Non-pigmented ciliary epithelial cell (primary cell): ENCODE measurements at places on chromosomes 11 and 22.
A peak's percentile ranks its signal among the peaks of the same experiment; 100 is the strongest.

DNA sequence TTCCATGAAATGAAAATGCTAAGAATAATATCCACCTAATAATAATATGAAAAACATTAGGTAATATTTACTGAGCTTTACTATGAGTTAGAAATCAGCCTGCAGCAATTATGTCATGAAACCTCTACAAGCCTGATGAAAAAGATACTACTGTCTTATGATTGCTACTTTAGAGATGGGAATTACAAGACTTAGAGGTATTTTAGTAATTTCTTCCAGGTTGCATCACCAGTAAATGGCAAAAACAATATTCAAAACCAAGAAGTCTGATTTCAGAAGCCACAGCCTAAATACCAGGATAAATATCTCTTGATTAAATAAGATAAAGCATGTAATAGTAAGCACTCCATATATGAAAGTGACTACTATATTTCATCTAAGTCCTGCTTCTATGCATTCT is 13.8 kb downstream of the OR5B21 start:
- no peak for DNase-seq

- DNase-seq, result peak; percentile 11
These were observed 83.1 kb downstream of the OR5AK2 start for GRCh38 chr11:57071829-57072228.

GRCh38 chr11:128852327-128853023 is 14.6 kb downstream of the KCNJ1 start:
- no peak for DNase-seq

- DNase-seq, result no peak
These were observed 49.3 kb downstream of the LRFN4 start for GRCh38 chr11:66906061-66906733.

DNA sequence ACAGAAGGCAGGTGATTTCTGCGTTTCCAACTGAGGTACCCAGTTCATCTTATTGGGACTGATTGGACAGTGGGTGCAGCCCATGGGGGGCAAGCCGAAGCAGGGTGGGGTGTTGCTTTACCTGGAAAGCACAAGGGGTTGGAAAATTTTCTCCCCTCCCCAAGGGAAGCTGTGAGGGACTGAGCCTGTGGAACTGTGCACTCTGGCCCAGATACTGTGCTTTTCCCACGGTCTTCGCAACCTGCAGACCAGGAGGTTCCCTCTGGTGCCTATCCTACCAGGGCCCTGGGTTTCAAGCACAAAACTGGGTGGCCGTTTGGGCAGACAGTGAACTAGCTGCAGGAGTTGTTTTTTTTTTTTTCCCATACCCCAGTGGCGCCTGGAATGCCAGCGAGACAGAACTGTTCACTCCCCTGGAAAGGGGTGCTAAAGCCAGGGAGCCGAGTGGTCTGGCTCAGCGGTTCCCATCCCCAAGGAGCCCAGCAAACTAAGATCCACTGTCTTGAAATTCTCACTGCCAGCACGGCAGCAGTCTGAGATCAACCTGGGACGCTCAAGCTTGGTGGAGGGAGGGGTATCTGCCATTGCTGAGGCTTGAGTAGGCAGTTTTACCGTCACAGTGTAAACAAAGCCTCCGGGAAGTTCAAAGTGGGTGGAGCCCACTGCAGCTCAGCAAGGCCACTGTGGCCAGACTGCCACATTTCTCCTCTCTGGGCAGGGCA is 97.2 kb downstream of the JRKL start:
- DNase-seq, result peak; percentile 8

GRCh38 chr11:64057890-64058289 is 22.2 kb downstream of the FLRT1 start:
- no peak for DNase-seq

DNA sequence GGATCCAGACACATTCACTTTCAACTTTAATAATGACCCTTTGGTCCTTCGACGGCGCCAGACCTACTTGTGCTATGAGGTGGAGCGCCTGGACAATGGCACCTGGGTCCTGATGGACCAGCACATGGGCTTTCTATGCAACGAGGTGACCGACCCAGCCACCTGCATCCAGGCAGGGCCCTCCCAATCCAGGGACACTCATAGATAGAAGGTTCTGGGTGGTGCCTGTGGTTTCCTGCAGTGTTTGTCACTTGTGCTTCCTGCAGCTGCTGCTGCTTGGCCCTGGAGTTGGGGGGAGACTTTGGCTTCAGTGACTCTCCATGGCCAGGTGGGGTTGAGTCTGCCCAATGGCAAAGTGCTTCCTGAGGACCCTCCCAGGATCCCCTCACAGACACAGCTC is 7.3 kb downstream of the APOBEC3B start:
- no peak for DNase-seq

DNA sequence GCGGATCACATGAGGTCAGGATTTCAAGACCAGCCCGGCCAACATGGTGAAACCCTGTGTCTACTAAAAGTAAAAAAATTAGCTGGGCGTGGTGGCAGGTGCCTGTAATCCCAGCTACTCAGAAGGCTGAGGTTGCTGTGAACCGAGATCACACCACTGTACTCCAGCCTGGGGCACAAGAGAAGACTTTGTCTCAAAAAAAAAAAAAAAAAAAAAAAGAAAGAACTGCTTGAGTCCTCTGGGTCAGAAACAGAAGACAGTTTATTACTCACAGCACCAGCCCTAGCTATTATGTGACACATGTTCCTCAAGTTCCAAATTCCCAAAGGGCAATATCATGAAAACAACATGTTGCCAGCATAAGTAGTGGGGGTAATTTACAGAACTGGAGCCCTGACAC is 1014.1 kb upstream of the RAG2 start:
- no peak for DNase-seq

GRCh38 chr11:57982776-57983175 is 40.9 kb upstream of the OR9Q1 start:
- DNase-seq, result no peak

GRCh38 chr11:8068605-8069221 is 12.3 kb upstream of the TUB start:
- peak; percentile 75 for DNase-seq

GRCh38 chr11:3126901-3127691 is 38.0 kb downstream of the OSBPL5 start:
- no peak for DNase-seq

DNA sequence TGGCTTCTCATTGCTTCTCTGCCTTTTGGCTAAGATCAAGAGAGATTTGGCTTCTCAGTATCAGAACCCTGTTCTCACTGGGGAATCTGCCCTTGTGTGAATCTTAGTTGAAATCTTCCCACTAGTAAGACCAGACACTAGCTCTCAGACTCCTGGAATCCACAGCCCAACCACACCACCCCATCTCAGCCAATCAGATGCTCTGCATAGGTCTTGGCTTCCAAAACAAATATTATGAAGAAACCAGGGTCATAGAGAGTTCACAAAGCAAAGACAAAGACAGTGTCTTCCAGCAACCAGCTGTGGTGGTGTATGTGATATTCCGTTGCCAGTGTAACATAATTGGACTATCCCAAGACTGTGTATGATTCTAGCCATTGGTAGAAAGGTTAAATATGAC is 5.4 kb downstream of the OR8B12 start:
- DNase-seq, result peak; percentile 88

- DNase-seq, result no peak
These were observed 95.2 kb upstream of the ANO1 start for GRCh38 chr11:69982690-69983570.

DNA sequence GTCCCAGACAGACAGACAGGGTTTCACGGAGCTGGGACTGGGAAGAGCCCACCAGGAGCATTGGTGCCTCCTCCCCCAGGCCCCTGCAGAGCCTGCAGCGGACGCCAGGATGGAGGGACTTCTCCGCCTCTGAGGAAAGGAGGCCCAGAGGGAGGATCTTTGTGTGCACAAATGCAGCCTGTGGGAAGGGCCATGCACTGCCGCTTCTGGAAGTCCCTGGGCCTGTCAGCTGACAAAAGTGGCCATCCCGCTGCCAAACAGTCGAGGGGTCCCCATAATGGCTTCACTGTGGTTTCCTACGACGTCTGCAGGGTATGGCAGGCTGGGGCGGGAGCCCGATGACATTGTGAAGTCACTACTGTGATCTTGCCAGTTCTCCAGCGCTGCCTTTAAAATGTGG is 73.8 kb downstream of the TP53I11 start:
- DNase-seq, result no peak

GRCh38 chr11:58451585-58451984 is 9.5 kb upstream of the OR5B12 start:
- DNase-seq, result no peak

- DNase-seq, result no peak
These were observed 886 bp downstream of the PITPNM1 start for GRCh38 chr11:67504005-67504949.

- no peak for DNase-seq
These were observed 1.1 kb downstream of the UBASH3B start for GRCh38 chr11:122656631-122657101.

DNA sequence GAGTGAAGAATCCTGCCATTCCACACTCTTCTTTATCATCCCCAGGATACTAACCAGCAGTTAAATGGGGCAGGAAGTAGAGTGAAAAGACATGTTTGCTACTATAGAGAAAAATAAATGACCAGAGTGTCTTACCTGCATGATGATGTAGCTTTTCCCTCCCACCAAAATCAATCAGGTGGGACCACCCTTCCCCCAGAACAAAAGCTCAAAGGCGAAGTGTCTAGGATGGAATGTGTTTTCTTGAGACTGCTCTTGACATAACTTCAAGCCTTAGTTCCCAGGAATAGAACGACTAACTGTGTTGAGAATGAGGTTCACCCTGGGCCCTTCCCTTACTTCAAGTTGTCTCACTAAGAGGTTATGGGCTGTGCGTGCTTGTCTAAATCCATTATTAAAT is 339.2 kb upstream of the CCDC90B start:
- DNase-seq, result no peak

DNA sequence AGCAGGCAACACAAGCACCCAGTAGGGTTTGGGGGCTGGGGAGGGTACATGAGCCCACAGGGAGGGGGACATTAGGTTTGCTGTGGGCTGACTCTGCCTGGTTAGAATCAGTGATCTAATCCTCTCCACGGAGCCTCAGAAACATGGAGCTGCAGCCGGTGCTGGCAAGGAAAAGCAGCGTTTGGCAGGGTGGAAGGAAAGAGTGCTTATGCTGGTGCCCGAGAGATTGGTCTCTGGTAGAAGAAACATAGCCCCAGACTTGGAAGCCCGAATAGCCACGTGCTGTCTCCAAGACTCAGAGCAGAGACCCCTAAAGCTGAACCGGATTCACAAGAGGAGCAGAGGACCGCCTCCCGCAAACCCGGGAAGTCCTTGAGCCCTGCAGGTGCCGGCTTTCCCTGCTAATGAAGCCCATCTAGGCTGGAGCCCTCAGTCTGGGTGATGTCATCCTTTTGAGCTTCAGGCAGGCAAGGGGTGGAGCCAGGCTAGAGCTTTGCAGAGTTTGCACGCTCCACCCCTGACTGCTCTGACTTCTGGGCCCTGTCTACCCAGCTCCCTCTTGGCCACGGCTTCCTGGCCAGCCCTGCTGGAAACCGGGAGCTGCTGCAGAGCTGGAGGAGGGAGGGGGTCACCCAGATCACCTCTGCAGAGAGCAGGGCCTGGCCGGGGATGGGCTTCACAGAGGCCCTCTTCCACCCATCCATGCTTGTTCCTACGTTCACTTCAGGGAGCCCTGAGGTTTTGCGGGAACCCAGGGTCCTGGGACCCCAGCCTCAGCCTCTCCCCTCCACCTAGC is 35.0 kb upstream of the JAM3 start:
- DNase-seq, result peak; percentile 55

DNA sequence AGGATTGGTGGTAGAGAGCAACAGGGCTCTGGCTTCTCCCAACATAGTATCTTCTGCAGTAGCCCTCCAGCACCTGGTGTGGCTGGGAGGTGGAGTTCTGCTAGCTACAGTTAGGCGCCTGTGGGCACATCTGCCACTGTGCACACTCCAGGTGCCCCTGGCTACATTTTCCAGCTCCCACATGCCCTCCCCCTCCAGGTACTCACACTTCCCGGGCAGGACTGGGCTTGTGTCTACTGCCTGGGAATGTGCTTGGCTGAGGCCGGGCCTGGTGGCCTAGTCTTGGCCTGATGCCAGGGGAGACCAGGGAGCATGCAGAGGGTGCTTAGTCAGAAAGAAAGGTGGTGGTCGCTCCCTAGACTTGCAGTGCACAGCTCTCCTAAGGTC is 15.8 kb downstream of the PHLDB1 start:
- DNase-seq, result no peak

DNA sequence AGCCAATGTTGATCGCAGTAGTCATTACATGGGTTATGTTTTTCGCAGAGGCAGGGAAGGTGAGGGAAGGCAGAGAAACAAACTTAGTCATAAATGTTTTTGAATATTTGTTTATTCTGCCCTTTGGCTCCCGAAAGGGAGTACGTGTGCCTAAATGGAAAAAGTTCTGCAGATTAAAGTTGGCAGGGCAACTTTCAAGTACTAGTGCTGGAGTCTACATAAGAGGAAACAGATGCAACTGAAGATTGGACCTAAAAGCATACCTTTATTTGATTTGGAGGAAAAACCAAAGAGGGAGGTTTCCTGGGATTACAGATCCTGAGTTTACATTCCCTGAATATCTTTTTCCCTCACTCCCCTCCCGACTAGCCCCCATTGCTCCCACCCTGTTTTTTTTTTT is 5.7 kb downstream of the HSD17B12 start:
- no peak for DNase-seq

DNA sequence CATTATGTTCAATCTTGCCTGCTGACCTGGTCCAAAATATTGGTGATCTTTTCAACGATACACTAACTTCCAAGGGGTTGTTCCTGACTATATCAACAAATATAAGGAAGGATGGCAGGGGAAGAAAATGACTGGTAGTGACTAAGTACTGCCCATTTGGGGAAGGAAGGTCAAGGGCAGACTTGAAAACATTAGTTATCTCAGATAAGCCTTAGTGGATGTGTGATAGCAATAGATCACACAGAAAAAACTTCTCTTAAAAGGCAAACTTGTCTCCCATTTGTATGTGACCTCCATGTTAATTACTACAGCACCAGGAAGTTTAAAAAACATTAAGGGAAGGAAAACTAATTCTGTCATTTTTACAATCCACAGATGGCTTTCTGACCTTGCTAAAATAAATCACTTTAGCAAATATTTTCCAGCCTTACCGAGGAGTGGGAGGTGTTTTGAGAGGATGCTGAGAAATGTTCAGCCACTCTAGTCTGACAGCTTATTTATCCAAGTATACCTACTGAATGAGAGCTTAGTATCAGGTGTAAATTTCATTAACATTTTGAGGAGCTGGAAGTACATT is 88.2 kb upstream of the DDI1 start:
- DNase-seq, result no peak

GRCh38 chr11:17764446-17765218 is 30.1 kb downstream of the KCNC1 start:
- no peak for DNase-seq

- DNase-seq, result no peak
These were observed 44.9 kb upstream of the DAGLA start for GRCh38 chr11:61635304-61635703.

GRCh38 chr11:86810288-86810687 is 9.9 kb downstream of the PRSS23 start:
- DNase-seq, result no peak

GRCh38 chr22:35148866-35149548 is 83.0 kb downstream of the ISX start:
- DNase-seq, result no peak

- no peak for DNase-seq
These were observed 124.1 kb upstream of the CSNK2A3 start for GRCh38 chr11:11476971-11477645.
